ENCODE measurements at places on chromosomes 1 and 21.

- no peak for DNase-seq
These were observed 49.0 kb upstream of the OLFM3 start for GRCh38 chr1:102045752-102046151.

DNA sequence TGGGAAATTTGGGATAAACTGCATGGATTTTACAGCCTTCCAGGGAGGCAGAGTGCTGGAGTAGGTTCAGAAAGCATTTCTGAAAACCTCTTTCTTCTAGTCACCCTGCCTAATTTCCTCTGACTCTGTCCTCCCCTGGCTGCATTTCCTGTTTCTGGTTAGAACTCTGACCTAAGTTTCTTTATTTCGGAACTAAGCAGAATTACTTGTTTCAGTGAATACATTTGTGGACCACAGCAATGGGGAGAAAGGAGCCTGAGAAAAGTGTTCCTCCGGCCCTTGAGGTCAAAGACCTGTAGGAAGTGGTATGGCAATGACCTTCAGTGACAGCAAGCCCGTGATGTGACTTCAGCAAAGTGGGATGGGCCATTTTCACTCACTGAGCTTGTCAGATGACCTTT lies 173.4 kb upstream of the RUNX1 start:
- DNase-seq = peak; percentile 49

GRCh38 chr1:184152434-184152898 lies 100.9 kb downstream of the TSEN15 start:
- DNase-seq = peak; percentile 96

DNA sequence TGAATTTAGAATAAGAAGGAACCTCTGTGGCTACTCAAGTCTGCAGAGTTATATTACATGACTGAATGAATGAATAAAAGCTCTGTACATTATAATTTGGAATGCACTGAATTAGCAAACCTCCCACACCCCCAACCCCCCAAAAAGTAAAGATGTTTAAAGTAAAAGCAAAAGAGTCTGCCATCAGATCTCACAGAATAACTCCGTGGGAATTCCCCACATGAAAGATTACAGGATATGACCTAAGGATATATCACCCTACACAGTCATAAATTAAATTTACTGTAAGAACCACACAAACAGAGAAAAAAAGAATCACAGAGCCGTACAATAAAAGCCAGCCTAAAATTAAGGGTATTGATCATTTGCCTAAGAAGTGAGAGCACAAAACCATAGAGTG lies 587.3 kb downstream of the PTPRC start:
- peak; percentile 75 for DNase-seq

DNA sequence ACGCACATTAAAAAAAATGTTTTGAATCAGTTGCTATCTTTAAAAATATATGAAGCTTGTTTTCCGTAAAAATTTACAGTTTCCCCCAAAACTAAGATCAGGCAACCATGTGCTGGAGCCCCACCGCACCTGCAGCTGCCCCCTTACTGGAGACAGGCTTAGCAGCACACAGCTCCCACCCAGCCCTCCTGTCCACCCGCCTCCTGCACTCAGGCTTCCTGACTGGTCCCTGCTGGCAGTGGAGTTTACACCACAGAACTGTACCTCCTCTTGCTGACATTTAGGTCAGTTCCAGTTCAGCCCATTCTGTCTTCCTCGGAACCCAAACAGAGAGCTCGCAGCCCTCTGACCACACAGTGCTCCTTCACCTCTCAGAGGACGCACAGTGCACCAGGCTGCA lies 2.1 kb downstream of the GPR161 start:
- no peak for DNase-seq

DNA sequence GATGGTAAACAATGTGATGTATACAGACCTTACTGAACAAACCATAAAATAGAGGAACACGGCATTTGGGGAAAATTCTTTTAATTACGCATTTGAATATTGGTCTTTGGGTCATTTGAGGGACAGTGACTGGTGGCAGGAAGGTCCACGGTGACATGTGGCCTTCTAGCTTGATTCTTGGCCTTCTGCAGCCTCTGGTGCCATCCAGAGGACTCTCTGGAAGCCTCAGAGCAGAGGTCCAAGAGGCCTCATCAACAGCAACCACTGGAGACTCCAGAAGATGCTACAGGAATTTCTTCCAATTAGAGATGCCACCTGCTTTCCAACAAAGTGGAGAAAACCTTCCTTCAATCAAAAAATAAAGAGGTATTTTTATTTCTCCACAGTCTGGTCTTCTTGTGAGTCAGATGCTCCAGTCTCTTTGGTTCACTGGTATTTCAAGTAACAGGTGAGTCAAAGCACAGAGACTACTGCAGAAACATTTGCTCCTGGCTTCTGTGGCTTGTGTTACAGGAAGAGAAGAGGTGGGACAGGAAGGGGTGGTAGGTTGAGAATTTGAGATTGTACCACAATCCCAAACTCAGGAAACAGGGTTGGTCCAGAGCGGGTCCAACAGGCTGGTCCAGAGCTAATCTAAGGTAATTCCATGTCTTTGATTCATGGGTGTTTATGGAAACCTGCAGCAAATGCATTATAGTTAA lies 2.7 kb upstream of the F5 start:
- no peak for DNase-seq

- no peak for DNase-seq
These were observed 57.7 kb upstream of the ATP5PO start for GRCh38 chr21:33973268-33973667.

DNA sequence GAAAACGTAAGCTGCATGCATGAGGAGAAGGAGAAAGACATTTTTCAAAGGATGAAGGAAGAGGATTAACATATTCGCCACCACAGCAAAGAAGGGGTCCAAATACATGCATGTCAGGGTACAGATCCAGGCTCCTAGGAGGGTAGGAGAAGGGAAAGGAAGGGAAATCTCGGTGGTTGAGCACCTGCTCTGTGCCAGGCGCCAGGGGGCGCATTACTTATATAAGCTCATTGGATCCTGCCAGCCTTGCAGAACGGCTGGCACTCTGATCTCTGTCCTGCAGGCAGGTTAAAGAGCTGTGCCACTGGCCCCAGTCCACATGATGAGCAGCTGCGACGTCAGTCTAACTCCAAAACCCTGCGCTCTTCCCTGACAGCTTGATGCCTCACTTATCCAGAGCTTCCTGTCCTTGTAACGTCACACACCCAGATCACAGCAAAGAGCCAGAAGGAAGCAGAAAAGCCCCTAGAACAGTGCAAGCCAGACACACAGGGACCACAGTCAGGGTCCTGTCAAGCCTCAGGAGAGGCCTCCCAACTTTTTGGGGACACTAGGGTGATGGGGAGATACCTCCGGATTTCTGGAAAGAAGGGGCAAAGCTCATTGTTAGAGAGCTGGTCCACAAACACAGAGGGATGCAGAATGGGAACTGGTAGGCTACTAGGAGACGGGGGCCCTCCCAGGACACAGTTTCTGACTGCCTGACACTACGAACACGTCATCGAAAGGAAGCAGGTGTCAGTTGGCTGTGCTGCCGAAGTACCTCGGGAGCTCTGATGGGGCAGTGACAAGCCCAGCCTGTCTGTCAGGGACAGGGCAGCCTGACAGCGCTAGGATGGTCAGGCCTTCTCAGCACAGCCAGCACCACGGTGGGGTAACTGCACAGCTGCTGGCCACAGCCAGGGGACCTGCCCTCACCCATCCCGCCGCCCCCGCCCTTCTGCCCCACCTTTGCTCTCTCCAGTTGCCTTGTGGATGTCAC lies 99.1 kb downstream of the BEND5 start:
- peak; percentile 74 for DNase-seq

DNA sequence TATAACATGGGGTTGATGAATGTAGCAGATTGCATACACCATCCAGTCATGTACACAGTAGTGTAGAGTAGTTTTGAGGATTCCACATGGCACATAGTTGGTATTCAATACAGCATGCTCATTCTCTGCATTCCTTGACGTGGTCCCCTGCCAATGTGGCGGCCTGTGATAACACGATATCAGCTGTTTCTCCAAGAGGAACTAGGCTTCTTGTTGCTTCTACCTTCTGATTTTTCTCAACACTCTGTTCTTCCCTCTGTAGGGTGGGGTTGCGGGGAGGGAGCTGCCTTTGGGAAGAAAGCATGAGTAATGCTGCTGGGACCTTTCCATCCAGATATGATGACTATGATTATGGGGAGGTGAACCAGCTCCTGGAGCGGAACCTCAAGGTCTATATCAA lies 19.4 kb downstream of the SESN2 start:
- DNase-seq = no peak

DNA sequence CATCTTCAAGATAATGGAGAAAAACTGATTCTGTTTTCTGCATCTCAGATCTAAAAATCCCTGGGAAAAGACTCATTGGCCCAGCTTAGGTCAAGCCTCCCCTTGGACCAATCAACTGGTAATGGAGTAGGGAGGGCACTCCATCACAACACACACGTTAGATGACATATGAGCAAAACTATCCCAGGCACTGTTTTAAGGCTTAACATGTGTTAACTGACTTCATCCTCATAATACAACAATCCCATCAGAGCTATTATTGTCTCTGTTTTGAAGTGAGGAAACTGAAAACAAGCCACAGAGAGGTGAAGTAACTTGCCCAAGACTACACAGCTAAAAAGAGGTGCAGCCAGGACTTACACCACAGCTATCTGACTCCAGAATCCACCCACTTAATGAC lies 14.7 kb upstream of the CITED4 start:
- DNase-seq = no peak

DNA sequence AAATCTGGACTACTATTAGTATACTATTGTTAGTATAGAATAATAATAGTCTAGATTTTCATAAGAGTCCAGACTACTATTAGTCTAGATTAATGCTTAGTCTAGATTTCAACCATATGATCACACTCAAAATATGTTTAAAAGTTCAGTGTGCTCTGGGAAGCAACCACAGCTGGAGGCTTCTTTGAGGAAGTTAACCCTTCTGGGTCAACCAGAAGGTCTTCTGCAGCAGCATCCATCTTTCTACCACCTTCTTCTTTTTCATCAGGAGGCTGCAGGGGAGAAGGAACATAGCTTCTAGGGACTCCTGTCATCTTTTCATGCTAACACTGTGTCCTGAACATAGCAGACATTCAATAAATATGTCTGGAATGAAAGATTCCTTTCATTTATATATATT lies 51.2 kb upstream of the DNAJC6 start:
- no peak for DNase-seq

GRCh38 chr1:173062150-173062938 lies 11.6 kb upstream of the TNFSF18 start:
- no peak for DNase-seq

- no peak for DNase-seq
These were observed 62.9 kb upstream of the SYT6 start for GRCh38 chr1:114216431-114217173.

DNA sequence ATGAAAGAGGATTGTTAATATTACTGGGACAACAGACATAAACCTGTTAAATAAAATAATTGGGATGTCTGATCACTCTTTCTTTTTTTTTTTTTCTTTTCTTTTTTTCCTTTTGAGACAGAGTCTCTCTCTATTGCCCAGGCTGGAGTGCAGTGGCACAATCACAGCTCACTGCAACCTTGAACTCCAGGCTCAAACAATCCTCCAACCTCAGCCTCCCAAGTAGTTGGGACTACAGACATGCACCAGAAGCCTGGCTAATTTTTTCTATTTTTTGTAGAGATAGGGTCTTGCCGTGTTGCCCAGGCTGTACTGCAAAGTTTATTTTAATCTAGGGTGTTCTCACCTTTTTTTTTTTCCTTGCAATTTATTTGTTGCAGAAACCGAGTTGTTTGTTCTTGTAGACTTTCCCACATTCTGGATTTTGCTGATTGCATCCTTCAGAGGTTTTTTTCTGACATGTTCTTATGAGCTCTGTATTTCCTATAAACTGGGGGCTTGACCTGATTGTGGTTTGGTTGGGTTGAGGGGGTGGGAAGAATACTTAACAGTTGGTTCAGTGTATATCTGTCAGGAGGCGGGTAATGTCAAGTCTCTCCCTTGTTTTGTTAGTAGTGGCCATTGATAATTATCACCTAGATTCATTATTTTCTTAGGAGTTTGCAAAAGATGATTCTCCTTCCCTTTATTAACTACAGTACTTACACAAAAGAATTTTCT lies 125.2 kb downstream of the MAST2 start:
- no peak for DNase-seq

DNA sequence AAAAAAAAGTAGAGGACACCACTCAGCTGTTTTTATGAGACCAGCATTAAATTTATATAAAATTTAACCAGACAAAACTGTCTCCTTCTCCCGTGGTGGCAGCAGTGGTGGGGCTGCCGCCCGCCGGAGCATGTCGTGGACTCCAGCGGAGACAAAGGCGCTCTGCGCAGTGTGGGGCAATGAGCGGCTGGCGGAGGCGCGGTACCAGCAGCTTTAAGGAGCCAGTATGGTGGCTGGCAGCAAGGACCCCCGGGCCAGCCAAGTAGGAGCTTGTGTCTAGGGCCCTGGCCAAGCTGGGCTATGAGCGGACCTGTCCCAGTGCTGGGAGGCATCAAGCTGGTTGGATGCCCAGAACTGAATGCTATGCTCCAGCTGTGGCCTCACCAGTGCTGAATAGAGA lies 2102.9 kb downstream of the NCAM2 start:
- no peak for DNase-seq

DNA sequence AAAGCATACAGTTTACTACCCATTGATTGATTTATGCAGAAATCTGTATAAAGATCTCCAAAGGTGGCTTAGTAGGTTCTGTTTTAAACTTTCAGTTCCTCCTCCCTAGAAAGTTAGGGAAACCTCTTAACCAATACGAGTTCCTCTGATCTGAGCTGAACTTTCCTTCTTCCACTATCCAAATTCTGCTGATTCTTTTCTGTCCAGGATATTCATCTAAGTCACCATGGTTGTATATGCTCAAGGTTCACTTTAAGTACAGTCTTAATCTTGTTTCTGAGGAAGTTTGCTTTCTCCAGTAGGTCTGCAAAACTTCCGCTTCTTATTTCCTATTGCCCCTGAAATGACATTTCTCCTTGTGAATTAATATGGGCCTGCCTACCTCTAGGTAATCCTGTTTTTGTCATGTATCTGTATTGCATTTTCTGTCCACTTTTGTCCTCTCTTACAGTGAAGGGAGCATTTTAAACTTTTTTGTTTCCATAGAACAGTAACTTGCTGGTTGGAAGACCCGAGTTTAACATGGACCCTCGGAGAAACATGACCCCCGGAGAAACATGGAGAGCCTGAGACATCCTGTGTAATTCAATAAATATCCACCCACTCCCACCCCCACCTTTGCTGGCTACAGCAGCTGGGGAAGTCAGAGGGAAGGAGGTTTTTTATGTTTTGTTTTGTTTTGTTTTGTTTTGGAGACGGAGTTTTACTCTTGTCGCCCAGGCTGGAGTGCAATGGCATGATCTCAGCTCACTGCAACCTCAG lies 16.7 kb upstream of the TUT4 start:
- DNase-seq = peak; percentile 57

DNA sequence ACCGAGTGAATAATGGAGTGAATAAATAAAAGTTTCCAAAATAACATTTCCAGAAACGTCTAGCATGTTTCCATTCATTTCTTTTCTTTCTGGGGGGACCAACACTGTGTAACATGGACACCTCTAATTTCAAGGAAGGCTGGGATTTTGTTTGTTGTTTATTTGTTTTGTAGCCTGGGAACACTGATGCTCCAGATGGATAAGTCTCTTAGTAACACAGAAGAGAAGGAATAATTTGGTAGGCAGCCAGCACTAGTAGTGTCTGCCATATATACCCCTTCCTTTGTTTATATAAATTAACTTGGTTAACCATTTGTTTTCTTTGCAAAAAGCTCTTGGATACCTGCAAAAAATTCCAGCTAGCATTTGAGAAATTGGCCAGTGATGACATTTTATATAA lies 411.4 kb upstream of the DEPDC1 start:
- DNase-seq = no peak
